MCF 10A (cell line): ENCODE measurements at places on chromosomes 7 and 10.
A peak's percentile ranks its signal among the peaks of the same experiment; 100 is the strongest.

DNA sequence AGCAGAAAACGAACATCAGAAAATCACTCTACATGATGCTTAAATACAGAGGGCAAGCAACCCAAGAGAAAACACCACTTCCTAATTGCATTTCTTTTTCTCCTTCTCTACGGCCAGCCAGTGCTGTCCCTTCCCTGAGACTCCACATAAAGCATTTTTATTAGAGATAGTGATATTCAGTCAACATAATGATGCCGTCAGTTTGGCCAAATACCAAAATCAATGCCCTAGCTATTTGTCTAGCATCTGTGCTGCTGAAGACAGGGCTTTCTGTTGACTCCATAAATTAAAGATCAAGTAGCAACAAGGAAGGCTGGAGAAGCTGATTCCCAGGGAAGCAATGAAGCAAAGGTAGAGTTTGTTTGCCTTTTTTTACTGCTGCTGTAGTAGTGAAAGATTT, 1024.9 kb downstream of the REEP3 start:
- DNase-seq: no peak

DNA sequence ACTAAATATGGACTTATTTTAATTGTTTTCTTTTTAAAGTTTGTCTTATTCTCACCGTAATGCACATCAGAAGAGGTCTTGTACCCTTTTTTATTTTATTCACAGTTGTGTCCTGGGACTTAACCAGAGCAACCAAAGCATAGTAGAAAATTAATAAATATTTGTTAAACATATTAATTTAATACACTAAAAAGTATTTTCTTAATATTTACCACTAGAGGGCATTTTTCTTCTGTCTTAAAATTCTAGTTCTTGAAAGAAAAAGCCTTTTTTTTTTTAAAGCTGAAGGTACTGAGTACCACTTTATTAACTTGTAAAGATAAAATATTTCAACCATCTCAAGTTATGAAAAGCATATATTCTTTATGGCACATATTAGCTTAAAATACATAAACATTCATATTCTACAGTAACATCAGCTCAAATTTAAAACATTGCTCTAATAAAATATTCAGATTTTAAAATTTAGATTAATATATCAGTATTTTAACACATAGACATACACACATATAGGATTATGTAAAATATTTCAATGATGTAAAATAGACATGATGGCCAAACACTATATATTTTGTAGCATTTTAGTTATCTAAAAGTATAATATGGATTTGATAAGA, 260.4 kb downstream of the SEMA3A start:
- DNase-seq: no peak

- no peak for DNase-seq
These were observed 77.3 kb downstream of the CTBP2 start for GRCh38 chr10:125082881-125083575.

GRCh38 chr7:155360495-155361345, 63.0 kb downstream of the INSIG1 start:
- no peak for DNase-seq

DNA sequence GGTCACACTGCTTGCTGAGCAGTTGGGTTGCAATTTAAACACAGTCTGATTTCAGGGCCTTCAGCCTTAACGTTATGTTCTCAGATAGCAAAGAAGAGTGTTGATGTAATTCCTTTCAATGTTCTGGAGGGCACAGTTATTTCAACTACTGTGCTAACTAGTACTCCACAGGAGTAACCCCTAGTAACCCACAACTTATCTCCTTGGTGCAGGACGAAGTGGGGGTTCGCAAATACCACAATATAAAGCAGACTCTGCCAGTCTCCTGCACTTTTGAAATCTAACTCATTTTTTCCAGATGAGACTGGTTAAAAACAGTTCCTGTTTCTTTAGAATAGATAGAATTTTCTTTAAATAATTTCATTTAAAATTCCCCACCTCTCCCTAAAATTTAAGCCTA, 47.1 kb upstream of the NCAPG2 start:
- no peak for DNase-seq

GRCh38 chr7:15490291-15490690, 71.5 kb downstream of the AGMO start:
- DNase-seq: no peak

DNA sequence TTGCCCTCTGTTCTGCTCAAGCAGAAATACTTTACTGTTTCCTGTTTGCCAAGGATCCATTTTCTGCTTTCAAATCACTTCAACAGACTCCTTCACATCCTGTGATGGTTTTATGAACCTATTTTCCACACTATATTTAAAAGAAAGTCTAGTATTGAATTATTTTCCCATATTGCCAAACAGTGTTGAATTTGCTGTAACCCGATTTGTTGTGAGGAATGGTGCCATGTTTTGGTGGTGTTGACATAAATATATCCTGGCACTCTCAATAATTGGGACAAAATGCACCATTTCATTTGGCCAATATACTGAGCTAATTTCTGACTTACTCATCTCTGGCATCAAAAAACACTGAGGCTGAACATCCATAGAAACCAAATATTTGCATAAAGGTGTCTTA, 615.4 kb upstream of the SEMA3D start:
- no peak for DNase-seq

GRCh38 chr10:64261676-64262075, 740.5 kb downstream of the REEP3 start:
- DNase-seq: no peak

DNA sequence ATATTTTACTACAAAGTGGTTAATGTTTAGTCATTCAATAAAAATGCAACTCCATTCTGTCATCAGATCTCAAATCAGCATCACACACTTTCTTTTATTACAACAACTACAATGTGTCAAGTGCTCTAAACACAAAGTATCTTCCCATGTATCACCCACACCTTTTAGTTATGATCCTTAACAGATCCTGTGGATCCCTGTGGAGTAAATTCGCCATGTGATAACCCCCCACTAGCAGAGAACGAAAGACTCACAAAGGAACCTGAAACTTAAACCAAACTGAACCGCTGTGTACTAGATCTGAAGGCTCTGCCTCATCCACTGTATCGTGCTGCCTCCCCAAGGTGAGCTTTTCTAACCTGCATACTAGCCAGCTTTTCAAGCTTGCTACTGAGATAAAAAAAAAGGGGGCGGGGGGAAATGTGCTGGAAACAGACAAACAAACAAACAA, 1.7 kb downstream of the DPY19L1 start:
- DNase-seq: peak; percentile 58

DNA sequence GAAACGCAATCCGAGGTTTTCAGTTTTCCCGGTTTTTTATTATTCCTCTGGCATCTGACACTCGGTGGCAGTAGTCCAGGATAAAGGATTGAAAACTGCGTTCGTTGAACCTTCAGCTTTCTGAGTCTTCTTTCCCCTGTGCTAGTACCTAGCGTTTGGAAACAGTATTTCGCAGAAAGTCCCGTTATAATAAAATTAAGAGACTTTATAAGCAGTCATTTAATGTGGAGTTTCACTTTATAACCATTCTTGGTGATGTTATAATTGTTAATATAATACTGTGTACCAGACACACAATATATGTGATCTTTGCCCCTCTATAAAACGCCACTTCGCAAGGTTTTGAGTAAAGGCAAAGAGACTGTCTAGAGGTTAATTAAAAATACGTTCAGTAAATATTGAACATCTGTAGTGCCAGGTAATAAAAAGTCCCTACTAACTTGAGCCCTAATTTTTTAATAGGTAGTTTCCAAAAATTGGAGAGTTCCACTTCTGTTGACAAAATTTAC, 874 bp downstream of the CISD1 start:
- no peak for DNase-seq

GRCh38 chr7:38893061-38893460, 15.9 kb downstream of the VPS41 start:
- DNase-seq: peak; percentile 33

DNA sequence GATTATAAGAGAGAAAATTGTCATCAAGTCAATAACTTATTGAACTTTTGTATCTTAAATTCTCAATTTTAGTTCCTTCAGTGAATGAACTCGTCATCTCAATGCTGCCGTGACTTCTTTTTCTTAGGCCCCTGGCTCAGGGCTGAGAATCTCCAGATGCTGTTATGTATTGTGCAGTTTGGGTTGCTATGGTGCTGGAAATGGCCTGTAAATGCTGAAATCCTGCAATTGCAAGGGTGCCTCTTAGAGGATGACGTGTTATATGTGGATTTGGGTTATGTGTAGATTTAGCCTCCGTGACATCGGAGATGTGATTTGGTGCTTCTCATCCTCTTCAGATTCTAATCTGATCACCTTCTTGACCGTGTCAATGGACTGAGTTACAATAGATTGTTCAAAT, 55.7 kb upstream of the ZRANB1 start:
- no peak for DNase-seq
